ENCODE measurements at places on chromosomes 13 and 19.
A peak's percentile ranks its signal among the peaks of the same experiment; 100 is the strongest.

DNA sequence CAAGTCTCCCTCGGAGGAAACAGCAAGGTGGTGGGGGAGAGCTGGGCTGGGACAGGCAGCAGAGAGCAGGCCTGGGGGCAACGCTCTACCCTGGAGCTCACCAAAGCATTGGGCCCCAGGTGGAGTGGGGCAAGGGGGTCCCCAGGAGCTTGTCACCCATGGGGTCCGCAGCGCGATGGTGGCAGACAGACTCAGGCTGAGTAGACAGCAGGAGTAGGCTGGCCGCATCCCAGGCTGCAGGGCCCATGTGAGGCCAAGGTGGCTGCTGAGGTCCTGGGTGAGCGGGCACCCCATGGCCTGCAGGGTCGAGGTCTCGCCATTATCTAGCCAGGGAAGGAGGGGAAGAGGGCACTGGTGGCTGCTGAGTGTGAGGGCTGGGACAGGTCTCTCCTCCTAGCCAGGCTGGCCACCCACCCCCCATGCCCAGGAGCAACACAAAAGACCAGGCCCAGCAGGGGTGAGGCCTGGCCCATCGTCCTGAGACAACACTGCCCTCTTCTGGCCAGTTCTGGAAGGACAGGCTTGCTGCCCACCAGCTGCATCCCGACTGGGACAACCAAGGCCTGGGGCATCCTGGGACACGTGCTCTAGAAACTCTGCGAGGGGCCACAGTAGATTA, 33.1 kb downstream of the CEBPG start:
- peak; percentile 56 for DNase-seq

- DNase-seq: no peak
These were observed 94.1 kb downstream of the HSPH1 start for GRCh38 chr13:31067416-31068118.

- DNase-seq: no peak
These were observed 226.6 kb downstream of the PCCA start for GRCh38 chr13:100315522-100315921.

GRCh38 chr13:30618186-30618929, 638 bp downstream of the USPL1 start:
- peak; percentile 25 for DNase-seq

DNA sequence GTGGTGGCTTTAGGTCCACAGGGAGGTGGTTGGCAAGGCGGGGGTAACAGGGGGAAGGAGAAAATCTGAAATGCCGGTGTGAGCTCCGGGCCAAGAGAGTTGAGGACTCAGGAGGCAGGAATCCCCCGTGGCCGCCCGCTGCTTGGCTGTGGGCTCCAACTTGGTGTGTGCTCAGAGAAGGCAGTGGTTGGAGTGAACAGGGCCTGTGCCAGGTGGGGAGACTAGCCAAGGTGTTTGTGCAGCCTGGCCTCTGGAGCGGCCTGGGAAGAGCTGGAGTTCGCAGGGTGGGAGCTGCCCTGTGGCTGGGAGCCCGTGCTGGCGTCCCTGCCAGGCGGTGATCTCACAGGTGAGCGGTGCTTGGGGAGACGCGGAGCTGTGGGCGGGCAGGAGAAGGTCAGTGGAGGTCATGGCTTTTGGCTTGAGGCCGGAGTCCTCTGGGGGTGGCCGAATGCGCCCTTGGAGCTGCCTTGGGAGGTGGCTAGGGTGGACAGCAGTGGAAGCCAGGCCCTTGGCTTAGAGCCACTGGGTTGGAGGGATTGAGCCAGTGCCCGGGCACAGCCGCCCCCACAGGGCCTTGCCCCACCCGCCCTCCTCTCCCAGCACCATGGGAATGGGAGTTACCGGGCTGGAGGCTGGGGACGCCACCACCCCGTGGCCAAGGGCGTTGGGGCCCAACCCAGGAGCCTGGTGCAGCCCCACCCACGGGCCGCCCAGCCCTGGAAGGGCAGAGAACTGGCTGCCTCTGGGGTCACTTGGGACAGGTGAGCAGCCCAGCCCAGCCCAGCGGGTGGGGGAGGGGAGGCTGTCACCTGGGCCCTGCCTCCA, 7.1 kb upstream of the CIRBP start:
- no peak for DNase-seq

DNA sequence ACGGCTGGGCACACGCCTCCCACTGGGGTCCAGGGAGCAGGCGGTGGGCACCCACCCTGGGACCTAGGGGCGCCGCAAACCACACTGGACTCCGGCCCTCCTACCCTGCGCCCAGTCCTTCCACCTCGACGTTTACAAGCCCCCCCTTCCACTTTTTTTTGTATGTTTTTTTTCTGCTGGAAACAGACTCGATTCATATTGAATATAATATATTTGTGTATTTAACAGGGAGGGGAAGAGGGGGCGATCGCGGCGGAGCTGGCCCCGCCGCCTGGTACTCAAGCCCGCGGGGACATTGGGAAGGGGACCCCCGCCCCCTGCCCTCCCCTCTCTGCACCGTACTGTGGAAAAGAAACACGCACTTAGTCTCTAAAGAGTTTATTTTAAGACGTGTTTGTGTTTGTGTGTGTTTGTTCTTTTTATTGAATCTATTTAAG, 1.6 kb downstream of the JUNB start:
- peak; percentile 50 for DNase-seq

GRCh38 chr19:4536798-4537197, 1.8 kb upstream of the PLIN5 start:
- no peak for DNase-seq

DNA sequence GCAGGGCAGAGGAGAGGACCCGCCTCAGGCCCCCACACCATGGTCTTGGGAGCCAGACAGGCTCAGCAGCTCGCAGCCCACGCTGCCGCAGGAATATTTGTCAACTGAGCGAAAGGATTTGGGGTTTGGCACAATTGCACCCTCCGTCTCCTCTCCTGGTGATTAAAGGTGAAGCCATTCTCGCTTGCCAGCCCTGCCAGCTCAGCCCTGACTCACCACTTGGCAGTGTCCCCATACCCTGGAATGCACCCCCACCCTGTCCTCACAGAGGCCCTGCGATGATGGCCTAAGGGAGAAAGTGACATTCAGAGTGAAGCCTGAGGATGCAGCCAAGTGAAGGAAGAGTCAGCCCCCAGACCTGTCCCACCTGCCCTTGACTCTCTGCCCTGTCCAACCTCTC, 18.8 kb downstream of the CYTH2 start:
- no peak for DNase-seq

DNA sequence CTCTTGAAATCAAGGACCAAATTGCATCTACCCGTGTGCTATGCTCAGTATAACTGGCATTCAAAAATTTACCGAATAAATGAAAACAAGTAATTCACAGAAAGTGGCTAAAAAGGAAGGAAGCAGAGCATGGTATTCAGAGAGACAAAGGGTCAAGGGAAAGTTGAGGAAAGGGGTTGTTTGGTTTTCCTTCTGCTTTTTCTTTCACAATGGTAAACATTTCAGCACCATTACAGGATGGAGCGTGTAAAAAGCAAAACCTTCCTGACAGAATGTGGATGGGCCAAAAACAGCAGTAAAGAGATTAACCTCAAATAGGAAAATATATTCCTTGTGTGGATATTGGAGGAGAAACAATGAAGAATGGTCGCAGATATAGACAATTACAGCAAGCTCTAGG, 14.8 kb downstream of the DIAPH3 start:
- no peak for DNase-seq

GRCh38 chr19:19651076-19651475, 7.6 kb upstream of the GMIP start:
- no peak for DNase-seq

- DNase-seq: no peak
These were observed 24.0 kb downstream of the USP12 start for GRCh38 chr13:27147530-27148170.

GRCh38 chr13:20192158-20192835, 441 bp downstream of the GJB2 start:
- no peak for DNase-seq

DNA sequence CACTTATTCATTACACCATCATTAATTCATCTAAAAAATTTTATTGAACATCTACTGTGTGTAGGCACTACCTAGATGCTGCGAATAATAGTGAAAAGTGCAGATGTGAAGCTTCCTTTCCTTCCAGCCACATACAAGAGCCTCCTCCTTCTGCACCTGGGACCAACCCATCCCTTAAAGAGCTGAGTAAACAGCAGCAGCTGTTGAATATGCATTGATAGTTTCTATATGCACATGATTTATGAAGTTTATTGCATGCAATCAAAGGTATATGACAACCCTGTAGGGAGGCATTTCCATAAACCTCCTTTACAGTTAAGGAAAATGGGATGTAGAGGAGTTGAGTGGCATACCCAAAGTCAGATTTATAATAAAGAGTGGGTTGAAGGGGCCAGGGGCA, 110.3 kb upstream of the IPO5 start:
- no peak for DNase-seq

- DNase-seq: no peak
These were observed 106.8 kb downstream of the DNAJC3 start for GRCh38 chr13:95783747-95784146.

DNA sequence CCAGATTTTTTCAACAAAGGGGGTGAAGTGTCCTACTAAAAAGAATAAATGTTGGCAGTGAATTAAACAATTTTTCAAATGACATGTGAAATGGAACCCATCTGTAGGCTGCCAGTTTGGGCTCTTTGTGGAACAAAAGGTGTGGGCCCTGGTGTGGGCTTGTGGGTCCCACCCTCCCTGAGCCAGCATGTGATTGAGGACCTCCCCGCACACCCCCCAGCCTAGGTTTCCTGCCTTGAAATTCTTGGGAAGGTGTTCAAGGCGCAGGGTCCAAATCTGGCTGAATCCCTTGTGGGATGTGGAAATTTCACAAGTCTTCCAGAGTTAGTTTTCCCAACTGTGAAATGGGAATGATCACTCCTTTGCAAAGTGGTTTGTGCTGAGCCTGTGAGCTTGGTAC, 4.1 kb downstream of the GGN start:
- no peak for DNase-seq

- no peak for DNase-seq
These were observed 54.6 kb upstream of the KCTD4 start for GRCh38 chr13:45255247-45255987.

DNA sequence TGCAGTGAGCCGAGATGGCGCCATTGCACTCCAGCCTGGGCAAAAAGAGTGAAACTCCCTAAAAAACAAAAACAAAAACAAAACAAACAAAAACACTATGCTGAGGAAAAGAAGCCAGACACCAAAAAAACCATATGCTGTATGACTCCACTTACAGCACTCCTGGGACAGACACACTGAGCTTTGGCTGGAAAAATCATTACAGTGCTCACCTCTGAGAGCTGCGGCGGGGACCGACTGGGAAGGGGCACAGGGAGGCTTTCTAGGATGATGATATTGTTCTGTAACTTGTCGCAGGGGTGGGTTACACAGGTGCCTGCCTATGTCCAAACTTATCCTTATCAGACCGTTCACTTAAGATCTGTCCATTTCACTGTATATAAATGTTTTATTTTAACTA, 7.8 kb downstream of the PNMA8A start:
- DNase-seq: no peak

GRCh38 chr13:59422646-59423045, 741.1 kb downstream of the DIAPH3 start:
- no peak for DNase-seq

- DNase-seq: no peak
These were observed 10.1 kb upstream of the CD22 start for GRCh38 chr19:35318679-35319448.

GRCh38 chr19:19514881-19515641, at the start of gene TSSK6:
TSS of gene TSSK6 (minus strand) at chr19:19515548. CDS start at chr19:19515427, 121 bp downstream.
- DNase-seq: no peak

DNA sequence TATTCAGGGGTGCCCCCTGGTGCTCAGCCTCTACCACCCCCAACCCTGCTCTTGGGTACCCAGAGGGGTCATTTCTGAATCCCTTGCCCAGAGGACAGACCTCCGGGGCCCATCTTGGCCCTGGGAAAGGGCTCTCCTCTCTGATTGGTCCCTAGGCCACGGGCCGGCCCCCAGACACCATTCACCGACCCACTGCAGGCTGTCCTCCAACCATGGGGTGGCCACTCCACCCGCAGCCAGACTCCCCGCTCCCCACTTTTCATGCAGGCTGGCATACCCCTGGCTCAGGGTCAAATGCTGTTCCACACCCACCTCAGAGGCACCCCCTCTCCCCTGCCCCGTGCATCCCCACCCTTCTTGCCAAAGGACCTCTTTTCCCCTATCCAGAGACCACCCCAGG, 14.8 kb downstream of the SMIM24 start:
- DNase-seq: no peak

- no peak for DNase-seq
These were observed 5.3 kb upstream of the RNF6 start for GRCh38 chr13:26227166-26227971.

- DNase-seq: no peak
These were observed 1.2 kb upstream of the MADCAM1 start for GRCh38 chr19:495081-495401.

- no peak for DNase-seq
These were observed 55.1 kb downstream of the GPR180 start for GRCh38 chr13:94656766-94657165.

GRCh38 chr13:108944760-108945159, 315.3 kb downstream of the MYO16 start:
- DNase-seq: no peak

- no peak for DNase-seq
These were observed 5.7 kb downstream of the ZNF132 start for GRCh38 chr19:58434217-58434616.

- no peak for DNase-seq
These were observed 27.5 kb upstream of the ANKRD10 start for GRCh38 chr13:110942248-110942981.

- no peak for DNase-seq
These were observed 74.8 kb upstream of the TM9SF2 start for GRCh38 chr13:99426426-99426825.

- no peak for DNase-seq
These were observed 7.2 kb downstream of the NDUFS7 start for GRCh38 chr19:1390890-1391423.

DNA sequence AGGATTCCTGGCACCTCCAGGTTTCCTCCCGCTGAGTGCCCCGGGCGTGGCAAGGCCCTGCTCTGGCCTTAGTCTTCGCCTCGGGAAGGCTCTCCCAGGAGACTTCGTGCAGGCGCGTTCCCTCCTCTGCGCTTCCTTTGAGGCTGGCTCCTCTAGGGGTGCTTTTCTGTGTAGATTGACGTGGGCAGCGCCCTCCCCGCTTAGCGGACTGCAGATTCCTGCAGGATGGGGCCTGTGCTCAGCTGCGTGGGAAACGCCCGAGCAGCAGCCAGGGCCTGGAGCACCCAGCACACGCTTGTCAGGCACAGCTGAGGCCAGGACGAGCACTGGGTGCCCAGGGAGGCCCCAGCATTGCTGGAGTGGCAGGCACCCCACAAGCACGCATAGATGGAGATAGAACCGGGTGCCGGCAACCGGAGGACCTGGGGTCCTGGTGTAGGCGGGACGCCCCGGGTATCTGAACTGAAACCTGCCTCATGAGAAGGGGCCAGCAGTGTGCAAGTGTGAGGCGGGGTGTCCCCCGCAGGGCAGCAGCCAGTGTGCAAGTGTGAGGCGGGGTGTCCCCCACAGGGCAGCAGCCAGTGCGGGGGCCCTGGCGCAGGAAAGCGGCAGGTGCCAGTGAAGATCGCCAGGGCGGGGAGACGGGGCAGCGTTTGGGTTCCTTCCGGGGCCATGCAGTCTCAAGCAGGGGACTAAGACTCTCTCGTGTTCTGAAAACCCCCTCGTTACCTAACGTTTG, 3.4 kb downstream of the NDUFS7 start:
- DNase-seq: no peak

- no peak for DNase-seq
These were observed 11.6 kb downstream of the ZNRF4 start for GRCh38 chr19:5466814-5467291.

Data from activated naive CD4-positive, alpha-beta T cell (primary cell).